ENCODE measurements at places on chromosomes 3 and 15. TPM values are rescaled to one million over a fixed set of nuclear protein-coding genes. Genes with fewer than 3 reads are reported as not detected.

AGBL1 gene
- not detected for total RNA-seq

EFCC1 gene
- 0.23 TPM for total RNA-seq

DNA sequence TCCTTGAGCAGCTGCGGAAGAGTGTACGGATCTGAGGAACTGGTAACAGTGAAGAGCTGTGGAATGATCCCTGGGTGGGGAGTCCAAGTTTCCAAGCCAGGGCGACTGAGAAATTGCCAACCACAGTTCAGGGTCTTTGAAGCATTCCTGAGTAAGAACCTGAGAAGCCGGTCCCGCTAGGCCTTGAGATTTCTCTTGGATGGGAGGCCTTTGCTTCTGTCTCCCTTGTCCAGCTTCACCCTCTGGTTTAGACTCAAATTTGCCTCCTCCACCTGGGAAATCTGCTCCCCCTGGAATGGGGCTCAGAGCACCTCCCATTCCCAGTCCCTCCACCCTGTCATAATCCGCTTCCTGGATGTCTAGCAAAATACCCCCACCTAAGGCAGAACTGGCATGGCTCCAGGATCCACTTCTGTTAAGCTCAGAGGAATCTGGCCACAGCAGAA lies 127.7 kb upstream of the DLG1 start:
- peak; percentile 49 for DNase-seq
- no peaks in the 10 kb centered on the region for H3K36me3 ChIP-seq
- H3K27ac ChIP-seq, result peak overlapping the region; percentile 79
- H3K27me3 ChIP-seq, result no peaks in the 10 kb centered on the region
- no peak overlapping the region for H3K4me3 ChIP-seq

- no peaks in the 10 kb centered on the region for H3K36me3 ChIP-seq
- H3K27me3 ChIP-seq, result no peaks in the 10 kb centered on the region
- no peak overlapping the region for H3K4me3 ChIP-seq
- DNase-seq, result peak; percentile 27
- H3K27ac ChIP-seq, result peak overlapping the region; percentile 51
Observed at GRCh38 chr15:61155741-61156700, 73.1 kb downstream of the RORA start.

DNA sequence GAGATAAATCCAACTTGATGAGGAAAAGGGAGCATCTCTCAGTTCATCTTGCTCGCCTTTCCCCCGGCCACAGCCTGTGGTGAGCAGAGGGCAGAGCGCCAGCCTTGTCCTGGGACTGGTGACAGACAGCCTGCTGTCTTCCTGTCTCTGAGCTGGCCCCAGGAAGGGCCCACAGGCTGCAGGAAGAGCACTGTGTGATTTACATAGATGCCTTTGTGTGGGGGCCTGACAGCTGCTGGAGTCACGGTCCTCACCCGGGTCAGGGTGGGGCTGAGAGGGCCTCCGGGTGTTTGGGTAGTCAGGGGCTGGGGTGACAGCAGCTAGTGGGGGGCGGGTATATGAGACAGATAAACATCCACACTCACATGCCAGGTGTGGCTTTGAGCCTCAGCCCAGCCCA lies 29.3 kb downstream of the PLA2G4D start:
- H3K4me3 ChIP-seq, result no peak overlapping the region
- H3K4me1 ChIP-seq, result peaks cover 6% of the 10 kb centered on the region
- no peaks in the 10 kb centered on the region for H3K36me3 ChIP-seq
- H3K27ac ChIP-seq, result no peak overlapping the region

CHAC1 gene
- total RNA-seq, result 22.1 TPM

DNA sequence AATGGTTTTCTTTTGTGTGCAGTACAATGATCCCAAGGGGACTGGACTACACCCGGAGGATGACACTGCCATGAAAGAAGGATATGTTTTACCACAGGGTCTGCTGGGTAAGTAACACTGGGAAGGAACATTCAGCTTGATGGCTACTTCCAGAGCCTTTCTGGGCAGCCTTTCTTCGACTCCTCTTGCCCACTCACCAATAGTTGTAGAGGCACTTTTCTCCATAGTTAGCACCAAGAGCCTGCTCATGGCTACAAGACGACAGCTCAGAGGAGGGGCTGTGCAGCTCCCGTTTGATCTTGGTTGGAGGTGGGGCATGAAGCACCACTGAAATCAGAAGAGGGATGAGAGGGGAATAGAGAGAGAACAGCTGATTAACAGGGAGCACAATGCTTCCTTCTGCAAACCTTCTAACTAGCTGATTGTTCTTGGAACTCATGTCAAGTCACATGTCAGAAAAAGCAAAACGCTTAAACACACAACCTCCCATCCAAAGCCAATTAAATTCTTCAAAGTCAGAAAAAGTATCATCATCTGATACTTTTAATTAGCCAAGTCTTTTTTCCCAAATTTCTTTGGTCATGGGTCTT lies 27.9 kb downstream of the ETV5 start:
- H3K27ac ChIP-seq, result no peak overlapping the region
- H3K27me3 ChIP-seq, result no peaks in the 10 kb centered on the region
- no peaks in the 10 kb centered on the region for H3K4me1 ChIP-seq
- no peak overlapping the region for H3K4me3 ChIP-seq
- DNase-seq, result no peak

GRCh38 chr15:96092186-96092585 lies 238.3 kb upstream of the NR2F2 start:
- H3K27ac ChIP-seq, result no peak overlapping the region
- H3K4me1 ChIP-seq, result peaks cover 8% of the 10 kb centered on the region
- no peak overlapping the region for H3K4me3 ChIP-seq
- no peaks in the 10 kb centered on the region for H3K27me3 ChIP-seq

DNA sequence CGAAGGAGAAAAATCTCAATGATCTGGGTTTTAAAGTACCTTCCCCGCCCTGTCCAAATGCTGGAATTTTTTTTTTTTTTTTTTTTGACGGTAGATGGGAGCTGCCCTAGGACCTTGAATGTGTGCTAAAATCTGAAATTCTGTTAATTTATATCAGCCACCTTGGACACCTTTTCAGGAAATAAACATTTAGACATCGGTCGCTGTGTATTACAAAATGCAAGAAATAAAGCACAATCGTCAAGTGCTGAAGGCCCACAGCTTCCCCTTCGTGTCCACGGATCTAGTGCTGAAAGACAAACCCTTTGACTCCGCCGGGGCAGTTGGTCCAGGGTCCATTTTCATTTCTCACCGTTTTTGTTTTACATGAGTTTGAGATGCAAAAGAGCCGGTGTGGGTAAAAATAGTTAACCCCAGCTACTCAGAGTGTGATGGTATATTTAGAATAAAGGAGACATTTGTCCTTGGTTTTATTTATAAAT lies 90.2 kb upstream of the CHD2 start:
- H3K27ac ChIP-seq, result peak overlapping the region; percentile 98
- H3K36me3 ChIP-seq, result no peaks in the 10 kb centered on the region
- DNase-seq, result peak; percentile 69
- peaks cover 34% of the 10 kb centered on the region for H3K4me1 ChIP-seq
- H3K4me3 ChIP-seq, result peak overlapping the region; percentile 22

- H3K36me3 ChIP-seq, result no peaks in the 10 kb centered on the region
- H3K27me3 ChIP-seq, result no peaks in the 10 kb centered on the region
- H3K4me3 ChIP-seq, result peak overlapping the region; percentile 14
Observed at GRCh38 chr3:55477306-55478303, 9.5 kb downstream of the WNT5A start.

DNA sequence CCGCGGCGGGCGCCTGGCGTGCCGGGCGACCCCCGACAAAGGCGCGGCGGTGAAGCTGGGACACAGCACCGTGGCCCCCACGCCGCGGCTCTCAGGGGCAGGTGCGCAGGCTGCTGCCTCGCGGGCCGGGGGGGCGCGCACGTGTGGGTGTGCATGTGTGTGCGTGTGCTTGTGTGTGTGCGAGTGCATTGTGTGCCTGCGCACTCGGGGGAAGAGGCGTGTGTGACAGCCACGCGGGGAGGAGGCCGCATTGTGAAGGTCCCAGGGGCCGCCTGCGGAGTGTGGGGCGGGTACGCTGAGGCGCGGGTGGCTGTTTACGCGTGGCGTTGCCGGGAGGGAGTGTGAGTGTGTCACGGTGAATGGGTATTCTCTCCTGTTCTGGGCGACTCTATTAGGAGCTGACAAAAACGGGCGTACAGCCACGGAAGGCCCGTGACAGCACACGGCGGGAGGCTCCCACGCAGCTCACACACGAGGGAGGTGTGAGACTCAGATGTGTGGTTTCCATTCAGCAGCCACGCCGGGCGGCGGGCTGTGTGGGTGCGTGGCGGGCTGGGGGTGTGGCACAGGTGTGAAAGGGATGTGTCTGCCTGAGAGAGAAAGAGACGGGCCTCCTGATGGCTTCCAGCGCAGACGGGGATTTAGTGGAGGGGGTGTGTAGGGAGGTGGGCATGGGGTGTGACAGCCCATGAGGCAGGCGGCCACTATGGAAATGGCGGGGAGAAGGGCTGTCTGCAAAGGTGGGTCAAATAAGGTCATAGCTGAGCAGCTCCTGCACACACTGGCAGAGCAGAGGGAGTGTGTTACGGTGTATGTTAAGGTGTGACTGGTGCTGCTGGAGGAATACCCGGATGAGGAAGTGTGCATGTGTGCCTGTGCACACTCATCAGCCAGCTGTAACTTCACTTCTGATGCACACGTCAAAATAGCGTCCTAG lies 750 bp downstream of the PODXL2 start:
- H3K4me1 ChIP-seq, result no peaks in the 10 kb centered on the region
- no peak overlapping the region for H3K4me3 ChIP-seq
- no peak overlapping the region for H3K27ac ChIP-seq
- DNase-seq, result no peak
- no peaks in the 10 kb centered on the region for H3K36me3 ChIP-seq
- H3K27me3 ChIP-seq, result peaks cover 42% of the 10 kb centered on the region

- DNase-seq, result no peak
- H3K4me1 ChIP-seq, result peaks cover 11% of the 10 kb centered on the region
- H3K27me3 ChIP-seq, result no peaks in the 10 kb centered on the region
- no peak overlapping the region for H3K27ac ChIP-seq
- H3K4me3 ChIP-seq, result no peak overlapping the region
Observed at GRCh38 chr15:84880822-84881519, 3.5 kb upstream of the SLC28A1 start.

SNURF gene
- 12.0 TPM for total RNA-seq

- peaks cover 12% of the 10 kb centered on the region for H3K4me1 ChIP-seq
- DNase-seq, result no peak
- no peaks in the 10 kb centered on the region for H3K36me3 ChIP-seq
- H3K4me3 ChIP-seq, result no peak overlapping the region
Observed at GRCh38 chr3:61615643-61616042, 54.3 kb downstream of the PTPRG start.

DNA sequence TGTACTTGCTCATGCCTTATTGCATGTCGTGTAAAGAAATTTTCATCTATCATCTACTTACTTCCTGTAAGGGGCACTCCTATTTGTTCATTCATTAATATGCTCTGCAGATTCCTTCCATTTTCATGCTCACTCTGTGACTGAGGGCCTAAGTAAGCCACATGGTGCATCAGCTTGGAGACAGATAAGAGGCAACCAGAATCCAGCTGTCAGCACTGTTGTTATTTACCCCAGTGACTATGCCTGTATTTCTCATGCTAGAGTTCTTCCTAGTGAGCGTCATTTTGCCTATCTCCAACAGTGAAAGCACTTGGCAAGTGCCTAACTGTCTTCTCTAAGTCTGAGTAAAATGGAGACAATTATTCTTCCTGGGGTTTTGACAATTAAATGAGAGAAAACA lies 124.8 kb upstream of the ABI3BP start:
- no peaks in the 10 kb centered on the region for H3K4me1 ChIP-seq
- no peak overlapping the region for H3K27ac ChIP-seq
- H3K36me3 ChIP-seq, result no peaks in the 10 kb centered on the region
- peak; percentile 16 for DNase-seq

CLDN16 gene
- 0.77 TPM for total RNA-seq

- H3K36me3 ChIP-seq, result no peaks in the 10 kb centered on the region
- H3K27me3 ChIP-seq, result no peaks in the 10 kb centered on the region
- peaks cover 27% of the 10 kb centered on the region for H3K4me1 ChIP-seq
- H3K4me3 ChIP-seq, result peak overlapping the region; percentile 10
- H3K27ac ChIP-seq, result peak overlapping the region; percentile 90
Observed at GRCh38 chr3:112302150-112302830, 8.3 kb upstream of the SLC9C1 start.

GRCh38 chr3:193134856-193135255 lies 106.2 kb upstream of the PLAAT1 start:
- no peak for DNase-seq
- H3K27ac ChIP-seq, result no peak overlapping the region
- no peaks in the 10 kb centered on the region for H3K27me3 ChIP-seq
- H3K4me3 ChIP-seq, result no peak overlapping the region
- peaks cover 4% of the 10 kb centered on the region for H3K4me1 ChIP-seq
- no peaks in the 10 kb centered on the region for H3K36me3 ChIP-seq

- H3K27ac ChIP-seq, result peak overlapping the region; percentile 84
- peaks cover 10% of the 10 kb centered on the region for H3K4me1 ChIP-seq
- H3K27me3 ChIP-seq, result no peaks in the 10 kb centered on the region
- no peaks in the 10 kb centered on the region for H3K36me3 ChIP-seq
- peak; percentile 52 for DNase-seq
Observed at GRCh38 chr15:78306176-78306774, 6.9 kb upstream of the SKIC8 start.
